ENCODE measurements at places on chromosomes 4 and X. TPM values are rescaled to one million over a fixed set of nuclear protein-coding genes. Genes with fewer than 3 reads are reported as not detected.

The GALNTL6 gene
- total RNA-seq = 0.35 TPM

The ANKRD50 gene
- total RNA-seq = 43.2 TPM

The SLC4A4 gene
- total RNA-seq = 0.58 TPM

The PPEF2 gene
- total RNA-seq = not detected

The BEX2 gene
- total RNA-seq = 1.3 TPM

The IL2 gene
- total RNA-seq = not detected

The SORCS2 gene
- total RNA-seq = 0.64 TPM

The PPP1R2C gene
- not detected for total RNA-seq

The MAGEC3 gene
- not detected for total RNA-seq

The COL4A6 gene
- total RNA-seq = 8.1 TPM

The ADAMTS3 gene
- 3.4 TPM for total RNA-seq

The SLC26A1 gene
- total RNA-seq = 0.41 TPM

The TKTL2 gene
- not detected for total RNA-seq

The RIPPLY1 gene
- total RNA-seq = not detected

The RASL11B gene
- total RNA-seq = 0.58 TPM
